ENCODE measurements at places on chromosomes 4 and X.

- DNase-seq = no peak
Observed at GRCh38 chr4:27214010-27214409, 353.4 kb downstream of the STIM2 start.

GRCh38 chrX:139538907-139539790 is 8.6 kb downstream of the F9 start:
- DNase-seq = no peak

GRCh38 chr4:3786196-3786869 is 20.1 kb downstream of the ADRA2C start:
- DNase-seq = no peak

DNA sequence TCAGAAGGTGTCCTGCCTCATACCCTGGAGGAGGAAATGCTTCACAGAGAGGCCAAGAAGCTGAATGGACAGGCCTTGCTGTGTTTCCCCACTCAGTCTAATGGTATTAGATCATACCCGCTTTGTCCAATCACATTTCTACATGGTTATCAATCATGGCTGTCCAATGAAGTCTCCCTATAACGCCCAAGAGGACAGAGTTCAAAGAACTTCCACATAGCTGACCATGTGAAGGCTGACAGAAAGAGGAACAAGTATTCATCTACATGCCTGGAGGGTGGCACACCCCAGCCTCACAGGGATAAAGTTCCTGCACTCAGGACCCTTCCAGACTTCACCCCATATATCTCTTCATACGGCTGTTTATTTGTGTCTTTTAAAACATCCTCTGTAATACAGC is 123.4 kb downstream of the MANBA start:
- DNase-seq = no peak

DNA sequence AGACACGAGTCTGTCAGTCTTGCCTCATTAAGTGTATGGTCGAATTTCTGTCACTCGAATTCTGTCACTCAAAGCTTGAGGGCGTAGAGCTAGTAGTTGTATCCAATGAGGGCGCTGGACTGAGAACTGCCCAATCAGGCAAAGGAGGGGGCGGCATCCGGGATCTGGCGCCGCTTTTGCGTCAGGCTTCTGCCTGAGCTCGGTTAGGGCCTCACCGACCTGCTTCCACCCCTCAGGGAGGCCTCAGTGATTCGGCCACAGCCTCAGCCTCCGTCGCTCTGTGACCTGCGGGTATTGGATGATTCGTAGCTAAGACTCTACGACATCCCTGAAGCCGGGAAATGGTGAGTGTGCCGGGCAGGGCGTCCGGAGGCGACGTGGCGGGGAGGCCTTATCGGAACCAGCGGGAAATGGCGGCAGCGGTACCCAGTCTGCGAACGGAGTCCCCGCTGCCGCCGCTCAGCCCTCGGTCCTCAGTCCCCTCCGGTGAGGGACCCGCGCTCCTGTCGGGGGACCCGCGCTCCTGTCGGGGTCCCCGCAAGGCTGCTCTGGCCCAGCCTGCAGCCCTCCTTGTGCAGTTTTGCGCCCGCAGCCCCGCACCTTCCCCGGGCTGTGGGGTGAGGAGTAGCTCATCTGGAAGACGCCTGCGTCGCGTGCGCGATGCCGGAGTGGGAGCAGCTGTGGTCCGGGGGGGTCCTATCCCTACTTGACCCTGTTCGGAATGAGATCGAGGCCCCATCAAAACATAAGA is 88.3 kb downstream of the ZNF718 start:
- no peak for DNase-seq

GRCh38 chr4:76897536-76898384 is at the start of gene SOWAHB:
TSS of gene SOWAHB (minus strand) at chr4:76898144. CDS start at chr4:76897849, 295 bp downstream.
- peak; percentile 49 for DNase-seq

- DNase-seq = no peak
Observed at GRCh38 chr4:3765271-3766035, 732 bp upstream of the ADRA2C start.

DNA sequence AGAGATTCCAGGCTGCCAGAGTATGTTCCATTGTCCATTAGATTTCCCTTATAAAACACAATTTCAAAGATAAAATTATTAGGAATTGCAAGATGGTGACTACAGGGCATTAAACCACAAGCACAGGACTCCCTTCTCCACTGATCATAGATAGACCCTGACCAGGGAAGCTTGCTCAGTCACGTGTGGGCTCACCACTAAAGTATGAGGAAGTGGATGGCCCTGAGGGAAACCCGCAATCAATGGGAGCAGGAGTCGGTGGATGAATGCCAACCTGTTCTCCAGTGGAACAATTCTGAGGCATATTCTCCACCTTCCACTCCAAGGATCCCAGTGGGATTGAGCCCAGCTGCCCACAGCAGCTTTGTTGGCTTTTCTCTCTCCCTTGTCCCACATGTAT is 515.7 kb downstream of the BCOR start:
- DNase-seq = no peak

DNA sequence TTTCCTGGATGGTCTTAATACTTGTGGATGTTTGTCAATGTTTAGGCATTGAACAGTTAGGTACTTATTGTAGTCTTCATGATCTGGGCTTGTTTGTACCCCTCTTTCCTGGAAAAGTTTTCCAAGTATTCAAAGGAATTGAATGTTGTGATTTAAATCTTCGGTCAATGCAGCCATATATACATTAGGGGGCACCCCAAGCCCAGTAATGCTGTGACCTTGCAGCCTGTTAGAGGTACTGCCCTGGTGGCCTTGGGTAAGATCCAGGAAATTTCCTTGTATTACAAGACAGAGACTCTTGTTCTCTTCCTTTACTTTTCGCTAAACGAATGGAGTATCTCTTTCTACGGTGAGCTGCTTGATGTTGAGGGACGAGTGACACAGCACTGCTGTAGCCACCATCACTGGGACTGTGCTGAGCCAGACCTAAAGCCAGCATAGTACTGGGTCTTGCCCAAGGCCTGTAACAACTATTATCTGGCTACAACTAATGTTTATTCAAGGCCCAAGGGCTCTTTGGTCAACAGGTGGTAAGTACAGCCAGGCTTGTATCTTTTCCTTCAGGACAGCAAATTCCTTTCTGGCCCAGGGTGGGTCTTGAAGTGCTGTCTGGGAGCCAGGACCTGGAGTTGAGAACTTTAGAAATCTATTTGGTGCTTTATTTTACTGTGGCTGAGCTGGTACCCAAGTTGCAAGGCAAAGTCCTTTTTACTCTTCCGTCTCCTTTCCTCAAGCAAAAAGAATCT is 118.3 kb upstream of the ATOH1 start:
- no peak for DNase-seq

DNA sequence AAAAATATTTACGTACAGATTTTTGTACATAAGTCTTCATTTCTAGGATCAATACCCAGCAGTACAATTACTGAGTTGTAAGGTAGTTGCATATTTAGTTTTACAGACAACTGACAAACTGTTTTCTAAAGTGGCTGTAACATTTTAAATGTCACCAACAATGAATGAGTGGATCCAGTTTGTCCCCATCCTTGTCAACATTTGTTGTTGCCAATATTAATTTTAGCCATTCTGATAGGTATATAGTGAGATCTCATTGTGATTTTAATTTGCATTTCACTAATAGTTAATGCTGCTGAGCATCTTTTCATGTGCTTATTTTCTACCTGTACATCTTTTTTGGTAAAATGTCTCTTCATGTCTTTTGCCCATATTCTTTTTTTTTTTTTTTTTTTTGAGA is 30.9 kb upstream of the NOCT start:
- no peak for DNase-seq

Measured in activated naive CD4-positive, alpha-beta T cell treated with anti-CD3 and anti-CD28 coated beads, Interleukin-2, amount 10 ng/mL, durations not matched to agents 7 days and 5 days (primary cell).